Cortex of kidney (tissue), 1 donor: ENCODE measurements at places on chromosomes 3 and 15.

- DNase-seq: no peak
These were observed 30.4 kb downstream of the SNRPN start for GRCh38 chr15:24985224-24985623.

- DNase-seq: no peak
These were observed 63.2 kb downstream of the HCN4 start for GRCh38 chr15:73305331-73306211.

DNA sequence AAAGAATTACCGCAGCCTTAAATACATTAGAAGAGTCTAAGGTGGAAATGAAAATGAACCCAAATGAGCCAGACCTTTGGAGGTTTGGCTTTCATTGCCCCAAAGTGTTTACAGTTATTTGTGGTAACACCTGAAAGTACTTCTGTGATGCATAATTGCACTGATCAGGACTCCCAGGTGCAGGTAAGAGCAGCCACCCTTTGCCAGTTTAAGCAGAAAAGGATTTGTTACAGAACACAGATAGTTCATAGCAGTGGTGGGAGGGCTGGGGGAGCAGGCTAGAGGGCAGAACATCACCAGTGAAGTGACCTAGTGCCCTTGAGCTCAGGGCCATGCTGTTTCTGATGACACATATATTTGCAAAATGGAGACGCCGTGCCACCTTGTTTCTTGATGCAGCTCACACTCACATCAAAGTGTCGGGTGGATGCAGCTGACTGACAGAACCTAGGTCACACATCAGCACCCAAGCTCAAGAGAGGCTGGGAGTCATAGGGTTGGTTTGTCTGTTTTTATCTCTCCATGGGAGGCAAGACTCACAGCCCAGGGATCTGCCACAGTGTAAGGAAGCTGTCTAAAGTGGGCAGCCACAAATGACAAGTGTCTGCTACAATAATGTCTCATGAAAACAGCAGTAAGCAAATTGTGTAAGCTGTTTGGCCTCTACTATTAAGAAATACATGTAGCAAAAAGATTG, 49.1 kb downstream of the NEK11 start:
- no peak for DNase-seq

- DNase-seq: no peak
These were observed 48.9 kb upstream of the SLC7A14 start for GRCh38 chr3:170634663-170635384.

DNA sequence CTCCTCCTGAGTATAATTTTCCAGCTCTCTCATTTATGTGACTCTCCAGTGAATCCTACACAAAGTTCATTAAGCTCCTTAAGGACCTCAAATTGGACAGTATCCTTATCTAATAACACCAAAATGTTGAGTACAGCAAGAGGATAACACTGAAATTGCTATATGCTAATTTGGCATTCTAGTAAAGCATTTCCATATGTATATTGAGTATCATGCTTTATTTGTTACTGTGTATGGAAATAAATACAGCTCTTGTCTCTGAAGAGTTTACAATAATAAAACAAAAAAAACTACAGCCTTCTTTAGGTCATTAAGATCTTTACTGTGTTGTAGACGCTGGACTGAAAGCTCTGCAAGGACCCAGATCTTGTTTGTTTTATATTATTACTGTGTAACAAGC, 1341.3 kb downstream of the ROBO1 start:
- DNase-seq: no peak

GRCh38 chr15:90200534-90201129, 498 bp upstream of the SEMA4B start:
- no peak for DNase-seq

- no peak for DNase-seq
These were observed 230.8 kb upstream of the MCTP2 start for GRCh38 chr15:94000606-94001005.

DNA sequence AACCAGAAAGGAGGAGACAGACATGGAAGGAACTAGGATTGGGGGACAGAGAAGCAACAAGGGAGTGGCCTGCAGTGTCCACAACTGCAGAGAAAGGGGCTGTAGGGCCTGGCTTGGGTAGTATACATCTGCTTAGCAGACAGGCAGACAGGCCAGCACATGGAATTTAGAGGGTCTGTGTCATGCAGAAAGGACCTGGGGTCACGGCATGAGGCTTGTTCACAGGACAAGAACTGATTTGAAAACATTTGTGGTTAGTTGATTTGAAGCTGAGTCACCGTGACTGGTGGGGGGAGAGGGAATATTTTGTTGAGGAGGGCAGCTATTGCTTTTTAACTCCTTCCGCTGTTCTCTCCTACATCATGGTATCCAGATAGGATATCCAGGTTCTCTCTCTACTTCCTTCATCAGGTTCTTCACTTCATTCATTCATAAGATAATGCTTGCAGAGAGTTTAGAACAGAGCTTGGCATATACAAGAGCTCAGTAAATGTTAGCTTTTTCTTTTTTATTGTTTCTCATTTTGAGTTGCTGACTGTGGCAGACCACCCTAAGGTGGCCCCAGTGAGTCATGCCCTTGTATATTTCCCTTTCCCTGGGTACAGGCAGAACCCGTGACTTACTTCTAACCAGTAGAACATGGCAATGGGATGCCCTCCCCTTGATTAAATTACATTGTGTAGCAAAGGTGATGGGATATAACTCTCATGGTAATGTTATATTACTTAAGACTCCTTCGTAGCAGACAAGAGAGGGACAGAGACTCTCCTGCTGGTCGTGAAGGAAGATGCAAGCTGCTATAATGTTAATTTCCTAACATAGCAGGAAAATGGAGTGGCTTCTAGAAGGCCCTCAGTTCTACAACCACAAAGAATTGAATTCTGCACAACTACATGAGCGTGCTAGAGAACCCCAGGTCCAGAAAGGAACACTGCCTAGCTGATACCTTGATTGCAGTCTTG, 95.0 kb upstream of the NMNAT3 start:
- no peak for DNase-seq

DNA sequence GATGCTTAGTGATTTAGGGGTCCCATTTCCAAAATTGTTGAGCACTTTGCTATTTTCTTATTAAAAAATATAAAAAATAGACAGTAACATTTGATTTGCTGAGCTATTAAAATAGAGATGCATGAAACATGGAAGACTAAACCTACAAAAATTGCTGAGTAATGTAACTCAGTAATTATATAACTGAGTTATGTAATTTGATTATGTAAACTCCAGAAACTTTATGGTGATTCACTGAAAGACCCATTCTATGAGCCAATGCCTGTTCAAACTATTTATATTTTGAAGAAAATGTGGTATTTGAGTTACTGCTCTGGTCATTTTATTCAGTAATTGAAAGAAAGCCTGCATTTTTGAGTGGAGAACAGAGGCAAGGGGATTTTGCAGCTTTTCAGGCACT, 1221.5 kb upstream of the ALCAM start:
- no peak for DNase-seq

DNA sequence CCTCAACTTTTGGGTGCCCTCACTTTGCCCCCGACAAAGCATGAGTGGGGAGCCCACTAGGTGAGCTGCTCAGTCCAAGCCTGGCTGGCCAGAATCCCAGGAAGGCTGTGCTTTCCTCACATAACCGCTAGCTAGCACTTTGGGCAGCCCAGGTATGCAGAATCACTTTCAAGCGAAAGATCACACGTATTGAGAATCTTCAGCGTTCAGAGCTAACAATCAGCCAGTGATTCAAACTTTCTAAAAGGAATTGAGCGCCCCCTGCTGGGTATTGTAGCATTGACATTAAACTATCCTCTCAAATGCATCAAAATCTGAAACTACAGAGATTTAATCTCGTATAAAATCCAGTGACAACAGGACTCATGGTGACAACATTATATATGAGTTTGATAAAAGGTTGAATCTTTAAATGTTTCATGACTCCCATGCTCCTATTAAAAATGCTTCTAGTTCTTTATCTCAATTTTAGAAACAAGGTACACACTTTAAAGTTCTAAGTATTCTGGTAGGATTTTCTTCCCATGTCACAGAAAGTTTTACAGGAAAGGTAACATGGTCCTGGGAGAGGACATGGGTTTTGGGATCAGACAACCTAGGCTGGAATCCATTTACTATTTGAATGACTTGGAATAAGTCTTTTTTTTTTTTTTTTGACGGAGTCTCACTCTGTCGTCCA, 11.8 kb downstream of the ANAPC13 start:
- no peak for DNase-seq

DNA sequence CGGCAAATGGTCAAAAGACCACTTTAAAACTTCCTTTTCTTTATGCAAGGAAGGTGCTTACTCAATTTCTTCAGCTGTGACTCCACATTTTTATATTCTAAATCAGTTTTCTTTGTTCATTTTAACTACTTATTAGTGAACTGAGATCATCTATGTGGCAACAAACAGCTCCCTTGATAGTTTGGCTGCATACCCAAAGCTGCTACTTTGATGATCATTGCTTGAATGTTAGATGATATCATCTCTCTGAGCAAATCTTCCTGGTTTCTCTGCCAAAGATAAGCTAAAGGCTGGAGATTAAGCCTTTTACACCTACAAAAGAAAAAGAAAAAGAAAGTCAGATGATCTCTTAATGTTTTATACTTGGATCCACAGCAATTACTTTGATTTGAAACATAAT, 95.5 kb downstream of the DPH6 start:
- DNase-seq: no peak

DNA sequence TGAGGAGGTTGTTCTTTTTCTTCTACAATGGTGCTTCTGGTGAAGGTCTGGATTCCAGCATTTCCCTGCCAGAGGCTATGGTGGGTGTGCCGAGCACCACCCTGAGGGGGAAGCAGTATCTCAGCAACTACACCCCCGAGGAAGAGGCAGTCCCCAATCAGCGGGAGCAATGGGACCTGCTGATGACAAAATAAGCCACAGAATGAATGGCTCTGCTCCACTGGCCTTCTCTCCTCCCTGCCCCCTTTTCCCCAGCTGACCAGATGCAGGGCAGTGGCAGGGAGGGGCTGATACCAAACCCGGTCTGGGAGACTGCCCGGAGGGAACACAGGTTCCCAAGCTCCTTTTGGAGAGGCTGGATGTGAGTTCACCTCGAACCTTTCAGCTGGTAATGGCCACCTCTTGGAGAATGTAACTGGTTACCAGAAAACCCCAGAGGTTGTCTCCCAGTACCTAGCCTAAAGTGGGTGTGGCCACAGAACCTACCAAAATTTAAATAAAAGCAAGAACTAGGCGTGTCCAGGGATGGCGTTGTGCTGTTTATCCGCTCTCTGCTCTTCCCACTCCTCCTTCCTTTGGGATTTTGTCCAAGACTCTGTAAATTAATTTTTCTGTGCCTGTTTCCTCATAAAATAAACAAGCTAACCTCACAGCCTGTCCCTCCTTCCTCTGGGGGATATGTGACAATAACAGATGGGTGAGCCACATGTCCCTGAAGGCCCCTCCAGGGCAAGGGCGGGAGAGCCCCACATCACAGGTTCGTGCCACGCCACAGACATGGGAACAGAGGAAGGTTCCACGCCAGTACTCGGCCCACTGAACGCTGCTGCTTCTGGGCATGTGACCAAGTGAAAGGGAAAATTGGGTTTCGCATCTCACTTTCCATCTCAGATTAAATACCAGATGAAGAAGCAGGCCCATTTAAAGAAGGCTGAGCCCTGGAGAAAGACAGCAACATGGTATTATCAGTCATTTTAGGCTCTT, 35.1 kb upstream of the SPTBN5 start:
- DNase-seq: no peak

GRCh38 chr3:24136624-24137310, 191.7 kb downstream of the NR1D2 start:
- no peak for DNase-seq

GRCh38 chr3:43866529-43867353, 176.0 kb downstream of the ABHD5 start:
- no peak for DNase-seq

DNA sequence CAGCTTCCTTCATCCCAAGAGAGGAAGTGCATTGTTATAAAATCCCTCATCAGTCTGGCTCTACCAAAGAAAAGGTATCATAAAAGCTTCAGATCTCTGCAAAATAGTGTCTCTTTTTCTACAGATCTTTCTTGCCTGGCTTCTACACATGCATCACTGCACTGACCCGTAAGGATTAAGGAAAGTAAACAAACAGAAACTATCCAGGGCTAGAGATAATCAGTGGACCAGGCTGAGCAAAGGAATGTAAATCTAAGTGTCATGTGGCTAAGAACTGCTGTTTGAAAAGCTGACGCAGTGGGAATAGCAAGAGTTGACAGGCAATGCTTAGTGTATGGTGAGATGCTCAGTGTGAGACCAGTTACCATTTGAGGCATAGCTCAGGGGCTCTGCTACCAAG, 339.7 kb downstream of the IL5RA start:
- no peak for DNase-seq

DNA sequence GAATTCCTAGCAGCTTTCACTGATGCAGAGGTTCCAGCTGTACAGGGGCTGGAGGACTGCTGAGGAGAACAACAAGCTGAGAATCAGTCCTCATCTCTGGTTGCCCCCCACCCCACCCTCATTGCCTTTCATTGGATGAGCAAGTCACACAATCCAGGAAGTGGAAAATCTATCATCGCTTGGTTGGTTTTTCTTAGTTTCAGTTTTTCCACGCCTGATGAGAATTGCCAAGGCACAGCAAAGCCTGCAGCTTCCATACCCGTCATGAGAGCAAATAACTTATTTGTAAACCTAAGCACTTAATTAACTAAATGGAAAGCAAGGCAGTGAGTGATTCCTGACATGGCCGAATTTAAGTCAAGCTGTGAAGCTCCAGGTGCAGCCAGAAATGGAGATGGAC, 21.4 kb upstream of the LIPC start:
- DNase-seq: no peak

DNA sequence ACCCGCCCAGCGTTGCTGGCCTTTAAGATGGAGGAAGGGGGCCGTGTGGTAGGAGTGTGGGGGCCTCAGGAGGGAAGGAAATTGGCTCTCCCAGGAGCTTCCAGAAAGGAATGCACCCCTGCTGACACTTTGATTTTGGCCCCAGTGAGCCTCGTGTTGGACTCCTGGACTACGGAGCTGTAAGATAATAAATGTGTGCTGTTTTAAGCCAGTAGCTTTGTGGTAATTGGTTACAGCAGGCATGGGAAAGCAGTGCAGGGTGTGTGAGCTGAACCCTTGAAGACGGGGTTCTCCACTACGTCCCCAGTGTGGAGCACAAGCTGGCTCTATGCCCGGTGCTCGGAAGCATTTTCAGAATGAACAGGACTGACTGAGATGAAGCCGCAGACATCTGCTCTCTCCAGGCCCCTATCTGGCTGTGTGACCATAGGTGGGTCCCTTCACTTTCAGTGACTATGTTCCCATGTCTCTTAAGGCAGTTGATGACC, 22.9 kb upstream of the CGNL1 start:
- no peak for DNase-seq
